Spinal cord (tissue), 10 donors: ENCODE measurements at places on chromosomes 7 and 10. TPM values are rescaled to one million over a fixed set of nuclear protein-coding genes. Genes with fewer than 3 reads are reported as not detected.

The BAMBI gene
- 44.9 TPM for total RNA-seq

The EVX1 gene
- not detected for total RNA-seq

The HOXA9 gene
- 20.4 TPM for total RNA-seq

The LHFPL3 gene
- 75.7 TPM for total RNA-seq

The TSPAN12 gene
- total RNA-seq: 16.8 TPM

The SLC26A3 gene
- total RNA-seq: not detected

The SUPV3L1 gene
- total RNA-seq: 31.0 TPM

The ASZ1 gene
- total RNA-seq: not detected

The TNS3 gene
- total RNA-seq: 61.1 TPM

The UPK3BL2 gene
- 6.0 TPM for total RNA-seq

The LIPF gene
- not detected for total RNA-seq

The LLCFC1 gene
- total RNA-seq: not detected

The LIPJ gene
- 0.28 TPM for total RNA-seq

The SPDYE16 gene
- not detected for total RNA-seq

The CRTAC1 gene
- total RNA-seq: 12.1 TPM

The SP4 gene
- total RNA-seq: 28.5 TPM

The BTBD16 gene
- total RNA-seq: 0.59 TPM

The SLC16A9 gene
- 52.1 TPM for total RNA-seq

The EN2 gene
- total RNA-seq: 0.72 TPM

The TMEM225B gene
- total RNA-seq: 0.20 TPM

The FFAR4 gene
- 0.06 TPM for total RNA-seq

The RPS24 gene
- total RNA-seq: 3,675 TPM

The SH2D4B gene
- 0.11 TPM for total RNA-seq

The LOXL4 gene
- total RNA-seq: 1.6 TPM

The PAPOLB gene
- 1.5 TPM for total RNA-seq

The EPHB6 gene
- 15.6 TPM for total RNA-seq

The LRRC17 gene
- 110 TPM for total RNA-seq

The ICA1 gene
- total RNA-seq: 15.5 TPM

The ADAP1 gene
- total RNA-seq: 30.8 TPM

The TCAF2 gene
- 1.5 TPM for total RNA-seq

The BZW2 gene
- total RNA-seq: 55.3 TPM

The PLEKHS1 gene
- not detected for total RNA-seq

The PNLIPRP2 gene
- total RNA-seq: 0.22 TPM

The RTKN2 gene
- 12.0 TPM for total RNA-seq

The WDFY4 gene
- total RNA-seq: 3.8 TPM

The ADAM8 gene
- total RNA-seq: 1.7 TPM

The LEP gene
- 0.06 TPM for total RNA-seq

The SPDYE3 gene
- total RNA-seq: not detected

The NXPH1 gene
- total RNA-seq: 60.7 TPM

The PRLHR gene
- 0.22 TPM for total RNA-seq

The SEPHS1 gene
- 66.0 TPM for total RNA-seq
